IMR-90 (cell line): ENCODE measurements at places on chromosomes 12 and 14.

DNA sequence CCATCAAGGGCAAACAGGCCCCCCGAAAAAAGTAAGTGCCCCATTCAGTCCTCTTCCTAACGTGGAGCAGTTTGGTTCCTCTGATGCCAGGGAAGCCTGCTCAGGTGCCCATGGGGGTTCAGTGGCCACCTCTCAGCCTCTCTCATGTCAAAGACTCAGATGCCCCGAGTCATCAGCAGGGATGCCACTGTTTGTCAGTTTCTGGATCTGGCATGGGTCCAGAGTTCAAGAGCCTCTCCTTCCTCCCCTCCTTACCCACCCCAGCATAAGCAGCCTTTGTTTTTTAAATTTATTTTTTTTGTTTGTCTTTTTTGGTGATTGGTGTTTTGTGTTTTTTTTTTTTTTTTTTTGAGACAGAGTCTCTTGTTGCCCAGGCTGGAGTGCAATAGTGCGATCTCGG, 11.3 kb downstream of the KMT5A start:
- DNase-seq = no peak

DNA sequence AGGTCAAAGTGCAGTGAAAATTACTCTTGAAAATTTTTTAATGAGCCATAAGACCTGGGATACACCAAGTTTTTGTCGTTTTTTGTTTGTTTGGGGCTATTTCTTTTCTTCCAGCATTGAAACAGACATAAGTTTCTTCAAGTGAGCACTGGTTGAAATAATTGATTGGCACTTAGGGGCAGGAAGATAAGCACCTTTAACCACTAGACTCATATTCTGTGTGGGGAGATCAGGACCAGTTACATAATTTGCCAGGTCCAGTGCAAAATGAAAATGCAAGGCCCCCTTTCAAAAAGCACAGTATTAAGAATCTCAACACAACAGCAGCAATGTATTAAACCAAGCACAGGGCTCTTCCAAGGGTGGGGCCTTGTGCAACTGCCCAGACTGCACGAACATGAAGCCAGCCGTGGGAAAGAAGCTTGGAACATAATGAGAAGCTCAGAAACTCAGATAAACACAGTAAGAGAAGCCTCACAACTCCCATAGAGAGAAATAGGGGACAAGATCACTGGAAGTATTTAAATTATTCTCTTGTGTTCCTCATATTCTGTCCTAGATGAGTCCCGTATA, 3.2 kb upstream of the TCP11L2 start:
- peak; percentile 30 for DNase-seq

- DNase-seq = no peak
Measured at GRCh38 chr12:131672311-131672940, 38.5 kb upstream of the SFSWAP start.

- DNase-seq = no peak
Measured at GRCh38 chr12:93381161-93381975, 3.6 kb downstream of the NUDT4 start.

- peak; percentile 82 for DNase-seq
Measured at GRCh38 chr12:45988264-45988663, 2.1 kb downstream of the SCAF11 start.

DNA sequence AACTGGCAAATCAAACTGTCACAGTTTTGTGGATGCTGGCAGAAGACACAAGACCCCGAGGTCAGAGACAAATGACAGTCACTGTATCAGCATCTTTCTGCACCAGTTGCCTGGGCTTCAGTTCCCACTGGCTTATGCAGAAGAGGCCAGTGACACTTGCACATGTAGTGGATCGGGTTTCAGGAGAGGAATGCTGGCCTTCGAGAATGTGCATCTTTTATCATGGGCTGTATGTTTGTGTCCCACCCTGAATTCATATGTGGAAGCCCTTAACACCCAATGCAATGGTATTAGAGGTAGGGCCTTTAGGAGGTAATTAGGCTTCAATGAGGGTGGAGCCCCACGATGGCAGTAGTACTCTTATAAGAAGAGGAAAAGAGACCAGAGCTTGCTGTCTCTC, 150.9 kb downstream of the SLC15A4 start:
- DNase-seq = no peak

GRCh38 chr12:121061831-121062230, 22.8 kb upstream of the OASL start:
- peak; percentile 13 for DNase-seq

- DNase-seq = peak; percentile 23
Measured at GRCh38 chr14:102827716-102828115, 50.5 kb downstream of the TRAF3 start.

DNA sequence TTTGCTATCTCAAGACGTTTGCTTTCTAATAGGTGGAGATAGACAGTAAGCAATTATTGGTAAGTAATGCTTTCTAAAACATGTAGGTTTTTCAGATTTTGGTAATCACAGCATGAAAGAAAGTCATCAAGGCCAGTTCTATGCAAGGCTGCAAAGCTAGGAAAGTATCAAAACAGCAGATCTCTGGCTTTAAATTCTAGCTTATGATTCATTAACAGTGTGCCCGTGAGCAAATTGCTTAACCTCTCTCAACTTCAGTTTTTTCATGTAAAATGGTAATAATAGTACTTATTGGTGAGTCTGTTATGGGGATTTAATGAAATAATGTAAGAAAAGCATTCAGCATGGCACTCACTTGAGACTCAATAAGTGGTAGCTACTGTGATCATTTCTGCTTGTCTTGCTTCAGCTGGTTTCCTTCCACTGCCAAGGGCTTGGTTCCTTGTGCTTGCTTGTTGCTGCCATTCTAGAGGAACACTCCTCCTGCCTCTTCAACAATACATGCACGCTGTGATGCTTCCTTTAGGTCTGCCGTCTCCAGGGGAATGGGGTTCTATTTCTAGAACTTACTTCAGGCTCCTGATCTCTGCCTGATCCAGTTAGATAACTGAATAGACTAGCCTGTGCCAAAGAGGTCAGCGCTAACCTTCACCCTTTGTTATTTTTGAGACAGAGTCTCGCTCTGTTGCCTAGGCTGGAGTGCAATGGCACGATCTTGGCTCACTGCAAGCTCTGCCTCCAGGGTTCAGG, 88.4 kb downstream of the CAND1 start:
- DNase-seq = no peak

GRCh38 chr12:132351751-132352495, 22.5 kb upstream of the GALNT9 start:
- no peak for DNase-seq

GRCh38 chr12:47038270-47038748, 41.1 kb upstream of the PCED1B start:
- peak; percentile 35 for DNase-seq

GRCh38 chr12:104057771-104058197, 6.5 kb upstream of the HCFC2 start:
- DNase-seq = peak; percentile 37

GRCh38 chr12:100554608-100555077, 18.8 kb upstream of the GAS2L3 start:
- DNase-seq = peak; percentile 90

DNA sequence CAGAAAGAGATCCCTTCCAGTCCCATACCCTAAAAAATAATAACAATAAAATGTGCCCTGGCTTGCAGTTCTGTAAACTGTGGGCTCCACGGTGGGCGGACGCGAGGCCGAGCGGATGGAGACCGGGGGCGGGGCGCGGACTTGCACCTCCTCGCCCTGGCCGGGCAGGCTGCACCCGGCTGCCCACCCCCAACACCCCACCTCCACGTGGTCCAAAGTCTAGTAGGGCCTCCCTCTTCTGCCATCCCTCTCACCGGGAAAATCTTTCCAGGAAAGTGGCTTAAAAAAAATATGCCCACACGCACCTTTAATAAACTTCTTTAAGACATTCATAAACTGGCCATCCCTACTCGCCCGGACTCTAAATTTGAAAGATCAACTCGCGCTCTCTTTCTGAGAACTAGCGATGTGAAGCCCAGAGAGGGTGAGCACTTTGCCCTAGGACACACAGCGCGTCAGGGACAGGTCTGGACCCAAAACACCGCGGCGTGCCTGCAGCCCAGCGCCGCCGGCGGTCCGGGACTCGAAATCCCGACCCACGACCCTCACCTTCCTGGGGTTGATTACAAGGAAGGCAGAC, 1.9 kb upstream of the BCL11B start:
- no peak for DNase-seq

- DNase-seq = no peak
Measured at GRCh38 chr12:6145564-6145963, 21.1 kb upstream of the VWF start.

DNA sequence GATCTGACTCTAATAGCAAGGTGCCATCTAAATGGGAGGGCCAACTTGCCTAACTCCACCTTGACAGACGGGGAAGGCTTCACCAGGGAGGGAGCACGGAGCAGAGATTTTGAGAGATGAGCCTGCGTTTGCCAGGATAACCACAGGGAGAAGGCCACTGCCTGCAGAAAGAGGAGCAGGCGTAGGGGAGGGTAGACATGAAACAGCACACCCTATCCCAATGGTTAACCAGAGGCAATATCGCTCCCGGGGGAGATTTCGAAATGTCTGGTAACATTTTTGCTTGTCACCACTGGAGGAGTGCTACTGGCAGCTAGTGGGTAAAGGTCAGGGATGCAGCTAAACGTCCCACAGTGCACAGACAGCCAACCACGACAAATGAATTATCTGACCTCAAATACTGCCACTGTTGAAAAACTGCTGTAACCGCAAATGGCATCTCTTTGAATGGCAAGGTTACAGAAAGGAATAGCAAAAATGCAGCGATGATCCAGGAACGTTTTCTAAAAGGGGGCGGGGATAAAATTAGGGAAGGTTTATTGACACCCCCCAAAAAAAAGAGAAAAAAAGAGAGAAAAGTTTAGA, 126.0 kb upstream of the ATF7IP start:
- no peak for DNase-seq

- DNase-seq = peak; percentile 45
Measured at GRCh38 chr12:81502912-81503695, 256.0 kb downstream of the PPFIA2 start.

- DNase-seq = peak; percentile 15
Measured at GRCh38 chr12:26940516-26941214, 2.4 kb downstream of the FGFR1OP2 start.
